Suppressor macrophage (primary cell): ENCODE measurements at places on chromosomes 2 and 18.

DNA sequence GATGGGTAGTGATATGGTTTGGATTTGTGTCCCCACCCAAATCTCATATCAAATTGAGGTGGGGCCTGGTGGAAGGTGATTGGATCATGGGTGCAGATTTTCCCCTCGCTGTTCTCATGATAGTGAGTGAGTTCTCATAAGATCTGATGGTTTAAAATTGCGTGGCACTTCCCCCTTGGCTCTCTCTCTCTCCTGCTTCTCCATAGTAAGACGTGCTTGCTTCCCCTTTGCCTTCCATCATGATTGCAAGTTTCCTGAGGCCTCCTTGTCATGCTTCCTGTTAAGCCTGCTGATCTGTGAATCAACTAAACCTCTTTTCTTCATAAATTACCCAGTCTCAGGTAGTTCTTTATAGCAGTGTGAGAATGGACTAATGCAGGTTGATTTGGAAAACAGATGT, 223.2 kb upstream of the APCDD1 start:
- DNase-seq, result peak; percentile 78

GRCh38 chr2:189483980-189484740, 42.9 kb downstream of the WDR75 start:
- no peak for DNase-seq

- DNase-seq, result no peak
Observed at GRCh38 chr18:35106845-35107148, 65.6 kb downstream of the MAPRE2 start.

DNA sequence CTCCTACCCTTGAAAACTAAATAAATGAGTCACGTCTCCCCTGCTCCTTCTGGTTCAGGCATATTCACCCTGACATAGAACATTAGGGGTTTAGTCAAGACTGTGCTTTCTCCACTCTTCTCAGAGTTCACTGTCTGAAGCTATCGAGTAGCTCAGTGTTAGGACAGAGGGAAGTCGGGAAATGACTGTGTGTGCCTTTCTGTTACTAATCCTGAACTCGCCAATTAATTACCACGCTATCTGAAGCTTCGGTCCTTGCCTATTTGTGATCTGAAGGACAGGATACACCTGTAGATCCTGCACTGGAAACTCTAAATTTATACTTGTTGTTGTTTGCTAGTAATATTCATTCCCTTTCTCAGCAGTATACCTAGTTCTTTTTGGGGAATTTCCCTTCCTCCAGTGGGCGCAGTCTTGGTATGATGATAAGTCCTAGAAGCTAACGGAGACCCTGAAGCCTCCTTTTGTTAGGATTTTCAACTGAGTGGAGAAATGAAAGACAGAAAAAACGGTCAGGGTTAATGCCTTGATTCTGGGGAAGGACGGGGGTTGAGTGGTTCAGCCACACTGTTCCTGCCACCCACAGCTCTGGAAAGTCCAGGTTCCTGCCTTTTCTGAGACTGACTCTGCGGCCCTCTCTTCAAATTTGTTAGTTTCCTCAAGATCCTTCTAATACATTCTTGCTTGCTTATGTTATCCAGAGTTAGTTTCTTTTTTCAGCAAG, 218.0 kb downstream of the DLGAP1 start:
- DNase-seq, result no peak

- no peak for DNase-seq
Observed at GRCh38 chr2:5253263-5253662, 438.9 kb upstream of the SOX11 start.
